AG09319 (cell line): ENCODE measurements at places on chromosomes 2 and 18.

GRCh38 chr18:57863706-57864105 is 60.6 kb upstream of the ATP8B1 start:
- DNase-seq = no peak

DNA sequence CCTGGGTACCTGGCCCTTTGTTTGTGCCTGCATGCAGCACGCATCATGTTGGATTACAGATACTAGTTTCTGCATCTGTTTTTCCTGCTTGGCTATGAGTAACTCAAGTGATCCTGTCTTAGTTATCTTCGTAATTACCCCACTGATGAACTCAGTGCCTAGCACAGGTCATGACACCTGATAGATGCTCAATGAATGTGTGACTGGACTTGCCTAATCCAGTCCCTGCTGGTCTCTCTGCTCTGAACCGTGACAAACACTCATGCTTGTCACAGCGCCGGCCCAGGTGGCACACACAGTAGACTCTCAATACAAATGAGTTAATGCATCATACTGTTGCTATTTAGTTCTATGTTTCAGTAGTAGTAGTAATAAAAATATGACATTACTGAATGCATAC is 31.2 kb upstream of the NTSR2 start:
- DNase-seq = no peak

- DNase-seq = no peak
Measured at GRCh38 chr2:147364597-147364996, 480.2 kb upstream of the ACVR2A start.

- no peak for DNase-seq
Measured at GRCh38 chr2:132645722-132646539, 24.1 kb downstream of the LYPD1 start.

DNA sequence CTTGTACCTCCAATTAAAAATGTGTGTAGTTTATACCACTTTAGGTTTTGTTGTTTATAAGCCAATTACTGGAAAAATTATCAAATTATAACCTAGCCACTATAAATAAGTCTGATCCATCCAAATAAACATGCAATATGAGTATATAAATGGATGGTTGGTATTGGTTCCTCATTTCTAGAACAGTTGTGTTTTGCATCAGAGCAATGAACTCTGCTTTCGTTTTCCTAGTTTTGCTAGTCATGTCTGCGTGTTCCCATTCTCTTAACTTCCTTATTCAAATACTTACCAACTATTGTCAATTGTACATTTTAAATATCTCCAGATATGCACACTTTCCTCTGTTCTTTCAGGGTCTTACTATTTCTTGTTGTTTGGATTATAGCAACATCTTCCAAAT is 641.7 kb downstream of the NR4A2 start:
- DNase-seq = no peak

- DNase-seq = no peak
Measured at GRCh38 chr2:188028739-188029138, 262.9 kb upstream of the GULP1 start.

GRCh38 chr2:237232166-237232565 is 146.5 kb downstream of the COPS8 start:
- no peak for DNase-seq

GRCh38 chr2:9410108-9410507 is 13.2 kb downstream of the ITGB1BP1 start:
- no peak for DNase-seq

DNA sequence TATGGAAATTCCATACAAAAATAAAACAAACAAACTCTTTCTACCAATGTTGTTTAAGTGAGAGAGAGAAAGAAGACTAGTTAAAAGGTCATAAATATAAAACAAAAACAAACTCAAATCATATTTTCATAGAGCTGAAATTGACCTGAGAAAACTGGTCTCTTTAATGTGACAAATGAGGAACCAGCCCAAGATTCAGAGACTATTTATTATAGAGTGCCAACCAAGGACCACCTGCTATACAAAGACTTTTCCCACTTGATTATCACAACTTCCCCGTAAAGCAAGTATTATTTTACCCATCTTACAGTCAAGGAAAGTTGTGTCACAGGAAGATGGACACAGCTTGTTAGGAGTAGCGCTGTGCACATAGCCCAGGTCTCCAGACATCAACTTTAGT is 13.3 kb downstream of the ANKRD44 start:
- no peak for DNase-seq

GRCh38 chr2:135149251-135149650 is 97.2 kb downstream of the RAB3GAP1 start:
- DNase-seq = no peak
